Dermis blood vessel endothelial cell (primary cell): ENCODE measurements at places on chromosomes 1 and 21.

DNA sequence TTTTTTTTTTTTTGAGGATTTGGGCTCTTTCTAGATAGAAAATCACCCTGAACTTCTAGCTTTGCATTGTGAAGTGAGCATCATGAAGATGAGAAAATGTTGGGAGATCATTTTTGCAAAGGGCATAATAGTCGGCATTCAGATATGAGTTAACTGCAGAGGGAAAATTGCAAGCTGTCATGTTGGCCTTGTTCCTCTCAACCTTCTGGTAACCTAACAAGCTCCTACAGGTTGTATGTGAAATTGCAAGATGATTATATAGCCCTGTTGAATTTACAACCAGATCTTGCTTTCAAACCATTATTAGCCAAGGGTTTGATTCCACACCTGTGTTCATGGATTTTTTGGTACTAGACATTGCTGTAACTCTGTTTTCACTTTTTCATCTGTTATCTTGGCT is 2.2 kb downstream of the ELOA start:
- peak; percentile 56 for DNase-seq

- no peak for DNase-seq
These were observed 28.5 kb upstream of the SELENON start for GRCh38 chr1:25771221-25772114.

GRCh38 chr1:85824066-85824840 is 116.0 kb upstream of the ZNHIT6 start:
- no peak for DNase-seq

GRCh38 chr1:113508364-113509164 is 118.2 kb downstream of the MAGI3 start:
- DNase-seq, result no peak

DNA sequence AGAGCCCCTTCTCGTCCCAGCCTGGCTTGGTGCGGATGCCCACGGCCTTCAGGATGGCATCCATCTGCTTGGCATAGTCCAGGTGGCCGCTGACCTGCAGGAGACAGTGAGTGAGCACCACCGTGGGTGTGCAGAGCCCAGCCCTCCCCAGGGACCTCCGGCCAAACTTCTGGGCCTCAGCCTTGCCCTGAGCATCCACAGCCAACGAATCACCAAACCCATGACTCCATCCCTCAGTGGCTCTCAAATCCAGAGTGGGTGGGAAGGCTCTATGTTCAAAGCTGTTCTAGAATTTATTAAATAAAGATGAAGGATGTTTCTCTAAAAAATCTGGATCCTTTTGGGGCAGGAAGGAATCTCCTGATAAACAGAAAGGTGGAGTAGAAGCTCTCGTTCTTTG is 18.7 kb downstream of the HTR6 start:
- DNase-seq, result no peak

DNA sequence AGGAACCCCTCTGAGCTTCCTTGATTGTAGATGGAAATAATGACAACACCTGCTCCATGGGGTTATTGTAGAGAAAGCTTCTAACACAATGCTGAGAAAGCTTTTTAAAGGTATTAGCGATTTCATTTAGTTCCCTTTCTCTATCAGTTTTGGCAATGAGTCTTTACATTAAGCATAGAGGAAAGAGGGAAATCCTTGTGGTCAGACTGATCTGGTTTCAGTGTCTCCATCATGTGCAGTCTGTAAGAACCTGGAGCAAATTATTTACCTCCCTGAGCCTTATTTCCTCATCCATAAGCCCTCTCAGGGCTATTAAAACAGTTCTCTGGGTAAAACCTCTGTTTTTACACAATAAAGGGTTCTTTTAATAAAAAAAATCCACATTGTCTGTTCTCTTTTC is 87.5 kb downstream of the FGGY start:
- DNase-seq, result no peak

DNA sequence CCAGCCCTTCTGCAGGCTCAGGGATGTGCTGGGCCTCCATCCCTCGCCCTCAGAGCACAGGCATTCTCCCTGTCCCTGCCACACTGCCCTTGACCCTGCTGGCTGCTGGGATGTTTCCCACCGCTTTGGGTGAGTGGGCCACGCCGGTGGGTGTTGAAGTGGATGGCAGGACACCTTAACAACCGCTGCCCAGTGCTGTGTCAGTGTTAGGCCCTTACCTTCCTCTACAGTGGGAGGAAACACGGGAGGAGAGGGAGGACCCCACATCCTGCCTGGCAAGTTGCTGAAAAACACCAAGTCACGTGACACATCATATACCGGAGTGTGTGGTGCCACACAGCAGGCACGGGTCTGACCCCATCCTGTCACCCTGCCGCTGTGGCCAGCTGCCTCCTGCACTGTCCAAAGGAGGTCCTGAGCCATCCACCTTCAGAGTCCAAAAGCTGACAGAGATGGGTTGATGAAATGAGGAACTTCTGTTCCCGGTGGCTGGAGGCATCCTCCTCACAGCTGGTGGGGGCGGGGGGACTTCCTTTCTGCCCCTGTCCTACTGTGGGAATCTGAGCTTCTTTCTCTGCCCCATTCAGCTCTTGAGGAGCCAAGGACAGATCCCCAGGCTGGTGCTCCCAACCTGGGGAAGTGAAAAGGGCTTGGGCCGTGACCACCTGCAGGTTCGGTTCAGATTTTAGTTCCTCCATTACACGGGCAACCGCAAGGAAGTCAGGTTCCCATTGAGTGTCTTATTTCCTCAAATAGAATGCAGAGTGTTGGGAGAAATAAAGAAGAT is 3.2 kb upstream of the THEMIS2 start:
- peak; percentile 47 for DNase-seq

GRCh38 chr1:63557365-63557987 is 34.2 kb downstream of the EFCAB7 start:
- DNase-seq, result peak; percentile 56

DNA sequence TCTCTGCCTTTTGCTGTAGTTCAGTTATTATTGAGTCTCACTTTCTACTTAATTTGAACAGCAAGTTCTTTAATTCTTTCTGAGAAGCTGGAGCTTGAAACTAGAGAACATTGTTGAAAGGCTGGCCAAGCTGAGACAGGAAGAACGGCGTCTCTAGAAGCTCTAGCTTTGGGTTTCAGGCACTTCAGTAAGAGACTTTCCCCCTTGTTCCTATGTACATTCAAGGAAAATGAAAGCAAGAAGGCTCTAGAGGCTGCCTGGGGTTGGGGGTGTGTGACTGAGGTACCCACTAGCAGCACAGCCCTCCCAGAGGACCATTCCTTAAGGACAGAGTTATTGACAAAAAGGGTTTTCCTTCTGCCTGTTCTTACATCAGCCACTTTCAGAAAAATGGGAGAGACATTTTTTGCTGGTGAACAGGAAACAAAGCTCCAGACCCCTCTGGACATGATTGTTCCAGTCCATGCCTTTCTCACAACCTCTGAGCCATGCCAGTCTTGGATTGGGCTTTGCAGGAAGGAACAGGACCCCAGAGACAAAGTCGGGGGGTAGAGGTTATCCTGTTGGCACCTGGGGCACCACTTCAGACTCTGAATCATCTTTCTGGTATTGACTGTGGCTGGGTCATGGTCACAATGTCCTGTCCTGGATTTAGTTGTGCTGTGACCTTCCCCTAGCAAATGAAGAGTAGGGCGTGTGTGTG is 63.1 kb downstream of the LAMC2 start:
- peak; percentile 51 for DNase-seq

- no peak for DNase-seq
These were observed 17.9 kb downstream of the SFT2D2 start for GRCh38 chr1:168243636-168244212.

- no peak for DNase-seq
These were observed 297.0 kb downstream of the GPATCH2 start for GRCh38 chr1:217333939-217334338.

GRCh38 chr1:58799650-58800049 is 15.8 kb upstream of the JUN start:
- no peak for DNase-seq

DNA sequence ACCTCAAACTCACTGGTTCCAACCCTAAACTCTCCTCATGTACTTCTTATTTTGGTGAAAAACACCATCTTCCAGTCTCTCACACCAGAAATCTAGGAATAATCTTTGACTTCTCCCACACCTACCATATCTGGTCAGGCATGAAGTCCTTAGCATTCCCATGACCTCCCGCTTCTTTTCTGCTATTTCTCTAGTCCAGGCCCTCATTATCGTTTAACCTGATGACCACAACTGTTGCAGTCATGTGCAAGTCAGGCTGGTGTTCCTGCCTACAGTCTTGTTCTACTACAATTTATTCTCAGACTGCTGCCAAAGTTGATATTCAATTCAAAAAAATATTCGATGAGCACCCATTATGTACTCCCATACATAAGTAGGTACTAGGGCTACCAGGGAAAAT is 71.3 kb downstream of the PIK3R3 start:
- DNase-seq, result no peak

GRCh38 chr21:38989745-38990423 is 184.2 kb downstream of the ETS2 start:
- peak; percentile 51 for DNase-seq

GRCh38 chr1:174262349-174263241 is 103.3 kb downstream of the RABGAP1L start:
- peak; percentile 70 for DNase-seq

DNA sequence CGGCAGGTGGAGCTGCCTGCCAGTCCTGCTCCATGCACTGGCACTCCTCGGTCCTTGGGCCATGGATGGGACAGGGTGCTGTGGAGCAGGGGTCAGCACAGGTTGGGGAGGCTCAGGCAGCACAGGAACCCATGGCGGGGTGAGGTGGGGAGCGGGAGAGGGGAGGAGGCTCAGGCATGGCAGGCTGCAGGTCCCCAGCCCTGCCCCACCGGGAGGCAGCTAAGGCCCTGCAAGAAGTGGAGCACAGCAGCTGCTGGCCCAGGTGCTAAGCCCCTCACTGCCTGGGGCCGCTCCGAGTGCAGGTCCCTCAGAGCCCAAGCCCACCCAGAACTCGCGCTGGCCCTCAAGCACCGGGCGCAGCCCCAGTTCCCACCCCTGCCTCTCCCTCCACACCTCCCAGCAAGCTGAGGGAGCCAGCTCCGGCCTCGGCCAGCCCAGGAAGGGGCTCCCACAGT is 691 bp upstream of the GBP5 start:
- no peak for DNase-seq

DNA sequence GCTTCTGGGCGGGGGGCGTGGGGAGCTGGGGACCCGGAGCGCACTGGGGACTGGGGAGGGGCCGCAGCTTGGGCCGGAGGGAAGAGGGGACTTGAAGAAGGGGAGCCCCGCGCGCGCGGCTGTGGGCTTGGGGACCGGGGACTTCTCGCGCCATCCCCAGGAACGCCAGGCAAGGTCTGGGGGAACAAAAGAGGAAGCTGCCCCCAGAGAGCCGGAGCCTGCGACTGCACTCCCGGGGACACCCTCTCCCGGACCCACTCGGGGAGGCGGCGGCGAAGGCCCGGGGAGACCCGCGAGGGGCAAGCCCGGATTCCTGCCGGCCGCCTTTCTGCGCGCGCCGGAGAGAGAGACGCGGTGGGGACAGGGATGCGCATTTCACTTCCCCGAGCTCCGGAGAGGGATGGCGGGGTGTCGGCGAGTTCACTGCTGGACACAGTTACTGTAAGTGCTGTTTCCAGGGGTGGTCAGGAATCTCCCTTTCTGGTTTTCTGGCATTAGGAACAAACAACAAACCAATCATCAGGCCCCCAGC is 732 bp downstream of the ABCG1 start:
- DNase-seq, result peak; percentile 45

GRCh38 chr1:160834945-160835565 is 27.6 kb downstream of the CD244 start:
- DNase-seq, result peak; percentile 55

GRCh38 chr21:45390831-45391742 is 13.9 kb upstream of the COL18A1 start:
- no peak for DNase-seq

DNA sequence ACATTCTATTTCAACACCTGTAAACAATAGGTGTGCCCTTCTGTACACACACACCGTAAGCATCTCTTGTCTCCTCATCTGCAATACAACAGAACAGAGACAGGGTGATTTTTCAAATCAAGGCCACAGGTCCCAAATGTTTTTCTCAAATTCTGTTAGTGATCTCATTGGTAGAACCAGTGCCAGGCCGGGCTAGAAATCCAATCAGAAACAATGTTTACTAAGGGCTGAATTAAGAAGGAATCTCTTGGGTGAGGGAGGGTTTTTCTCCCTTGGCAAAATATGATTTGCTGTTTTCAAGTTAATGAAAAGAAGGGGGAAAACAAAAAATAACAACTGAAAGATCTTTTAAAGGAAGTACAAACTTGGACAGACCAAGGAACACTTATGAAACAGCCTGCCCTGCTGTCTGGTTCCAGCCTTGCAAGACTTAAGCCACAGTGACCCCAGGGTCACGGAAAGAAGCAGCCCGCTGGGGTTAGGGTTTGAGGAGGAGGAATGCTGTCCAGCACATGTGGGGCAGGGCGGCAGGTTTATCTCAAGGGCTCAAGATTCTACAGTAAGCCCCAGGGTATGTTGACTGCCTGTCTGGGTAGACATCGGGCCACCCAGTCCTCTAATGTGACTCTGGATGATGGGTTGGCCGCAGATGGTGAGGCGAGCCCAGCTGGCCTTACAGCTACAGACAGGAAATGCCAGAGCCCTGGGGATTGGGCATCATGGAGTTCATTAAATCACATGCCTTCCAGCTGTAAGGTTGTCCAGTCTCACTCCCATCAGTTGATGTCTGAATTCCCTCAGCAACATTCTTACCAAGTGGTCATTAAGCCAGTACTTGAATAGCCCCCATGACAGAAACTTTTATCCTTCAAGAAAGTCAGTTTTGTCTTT is 73.3 kb upstream of the SLC44A3 start:
- DNase-seq, result no peak

GRCh38 chr1:206507284-206508129 is at the start of gene RASSF5:
RASSF5 (plus strand) TSS chr1:206507531; CDS start chr1:206507603, 72 bp downstream.
- peak; percentile 49 for DNase-seq

GRCh38 chr1:184826001-184826400 is 71.3 kb upstream of the EDEM3 start:
- no peak for DNase-seq

DNA sequence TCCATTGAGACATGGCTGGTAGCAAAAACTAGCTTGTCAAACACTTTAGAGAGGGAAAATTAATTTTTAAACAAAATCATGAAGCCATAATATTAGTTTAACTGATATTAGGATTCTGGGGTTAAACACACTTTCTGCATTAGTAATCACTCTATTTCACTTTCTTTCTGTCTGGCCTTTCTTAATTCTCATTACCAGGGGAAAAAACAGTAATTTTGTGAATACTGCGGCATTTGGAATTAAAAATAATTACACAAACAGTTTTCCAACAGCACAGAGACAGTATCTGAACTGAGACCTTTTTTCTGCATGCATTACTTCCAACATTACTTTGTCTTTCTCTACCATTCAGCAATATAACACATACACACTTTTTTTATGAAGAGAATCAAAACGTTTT is 190.6 kb downstream of the MRPL39 start:
- no peak for DNase-seq

GRCh38 chr1:16924216-16924918 is 2.6 kb downstream of the CROCC start:
- no peak for DNase-seq

- no peak for DNase-seq
These were observed 20.5 kb downstream of the TARBP1 start for GRCh38 chr1:234458352-234459017.

GRCh38 chr1:241888232-241888631 is 40.2 kb downstream of the EXO1 start:
- DNase-seq, result no peak
